Glutamatergic neuron (in vitro differentiated cells): ENCODE measurements at places on chromosomes 2 and 18.

GRCh38 chr18:6876641-6877041 is 147.1 kb downstream of the ARHGAP28 start:
- no peak for DNase-seq

DNA sequence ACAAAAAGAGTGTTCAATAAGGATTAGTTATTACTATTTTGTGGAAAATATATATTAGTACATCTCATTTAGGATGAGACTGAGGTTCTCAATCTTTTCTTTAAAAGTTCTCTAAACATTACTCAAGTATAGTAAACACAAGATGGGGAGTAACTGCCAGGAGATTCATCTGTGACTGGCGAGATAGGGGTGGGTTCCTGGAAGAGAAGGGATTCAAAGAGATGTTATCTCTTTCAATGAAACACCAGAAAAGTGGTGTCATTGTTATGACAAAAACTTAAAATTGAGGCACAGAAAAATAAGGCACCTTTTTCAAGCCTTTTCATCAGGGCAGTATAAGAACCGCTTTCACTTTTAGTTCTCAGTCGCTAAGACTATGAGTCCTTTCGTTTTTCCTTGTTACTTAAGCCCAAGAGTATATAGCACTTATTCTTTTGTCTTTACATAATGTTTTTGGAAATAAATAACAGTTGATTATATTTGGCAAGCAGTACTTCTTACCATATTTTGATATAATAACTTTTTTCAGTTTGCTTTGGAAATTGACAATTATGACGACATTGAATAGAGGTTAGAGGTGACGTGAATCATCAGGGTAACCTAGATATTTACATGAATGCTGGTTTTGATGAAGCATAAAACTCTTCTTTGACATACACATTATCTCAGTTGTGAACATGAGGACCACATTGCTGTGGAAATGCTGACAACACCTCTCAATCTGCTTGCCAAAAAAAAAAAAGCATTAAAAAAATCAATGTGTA is 393.9 kb upstream of the TCF4 start:
- no peak for DNase-seq

DNA sequence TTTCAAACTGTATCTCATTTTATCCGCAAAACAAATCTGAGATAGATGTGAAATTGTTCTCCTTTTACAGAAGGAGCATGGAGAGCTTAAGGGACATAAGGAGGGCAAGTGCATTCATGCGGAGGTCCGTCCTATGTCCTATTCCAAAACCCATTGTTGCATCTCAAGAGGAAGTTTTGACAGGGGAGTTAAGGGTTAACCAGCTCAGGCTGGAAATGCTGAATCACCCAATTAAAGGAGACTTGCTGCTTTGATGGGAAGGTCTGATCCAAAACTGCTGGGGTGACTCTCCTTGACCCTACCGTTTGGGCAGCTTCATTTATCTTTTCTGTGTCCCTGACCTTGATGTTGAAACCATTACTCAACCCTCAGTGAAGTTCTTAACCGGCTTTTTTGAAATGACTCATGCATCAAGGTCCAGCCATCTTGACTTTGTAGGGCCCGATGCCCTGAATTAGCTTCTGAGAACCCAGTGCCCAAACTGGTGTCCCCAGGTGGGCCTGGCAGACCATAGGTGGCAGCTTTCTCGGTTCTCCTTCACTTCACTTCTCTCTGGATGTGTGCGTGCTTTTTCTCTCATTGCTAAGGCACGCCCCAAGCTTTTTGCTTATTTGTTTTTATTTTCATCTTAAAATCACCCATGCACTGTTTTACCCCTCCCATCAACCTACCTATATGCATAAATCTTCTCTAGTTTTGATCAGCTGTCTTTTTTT is 15.9 kb upstream of the TXNDC2 start:
- no peak for DNase-seq

DNA sequence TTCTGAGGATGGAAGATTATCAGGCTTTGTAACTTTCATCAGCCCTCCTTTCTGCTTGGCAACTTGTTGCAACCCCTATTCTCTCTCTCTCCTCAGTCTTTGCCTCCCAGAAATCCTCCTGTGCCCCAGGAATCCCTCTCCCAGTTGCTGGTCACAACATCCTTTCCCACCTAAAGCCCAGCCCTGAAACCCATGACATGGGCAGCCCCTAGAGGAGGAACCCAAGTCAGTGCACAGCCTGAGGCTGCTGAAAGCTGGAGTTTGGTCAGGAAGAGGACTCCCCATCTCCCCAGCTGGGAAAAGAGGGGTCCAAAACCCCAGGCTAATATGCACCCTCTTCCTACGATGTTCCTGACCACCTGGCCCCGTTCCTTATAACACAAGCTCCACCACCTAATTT is 29.5 kb downstream of the PKDCC start:
- no peak for DNase-seq

GRCh38 chr18:46283895-46284295 is 179.7 kb downstream of the HAUS1 start:
- DNase-seq = no peak

- DNase-seq = no peak
Observed at GRCh38 chr2:197052356-197052755, 125.8 kb upstream of the PGAP1 start.
